Epithelial cell of esophagus (primary cell): ENCODE measurements at places on chromosomes 5 and 9.
A peak's percentile ranks its signal among the peaks of the same experiment; 100 is the strongest.

- peak; percentile 82 for DNase-seq
Observed at GRCh38 chr9:5186416-5187169, 1.2 kb upstream of the INSL6 start.

- no peak for DNase-seq
Observed at GRCh38 chr5:115109356-115109755, 60.4 kb downstream of the TRIM36 start.

GRCh38 chr9:95715868-95716435 lies 159.5 kb upstream of the ERCC6L2 start:
- no peak for DNase-seq

DNA sequence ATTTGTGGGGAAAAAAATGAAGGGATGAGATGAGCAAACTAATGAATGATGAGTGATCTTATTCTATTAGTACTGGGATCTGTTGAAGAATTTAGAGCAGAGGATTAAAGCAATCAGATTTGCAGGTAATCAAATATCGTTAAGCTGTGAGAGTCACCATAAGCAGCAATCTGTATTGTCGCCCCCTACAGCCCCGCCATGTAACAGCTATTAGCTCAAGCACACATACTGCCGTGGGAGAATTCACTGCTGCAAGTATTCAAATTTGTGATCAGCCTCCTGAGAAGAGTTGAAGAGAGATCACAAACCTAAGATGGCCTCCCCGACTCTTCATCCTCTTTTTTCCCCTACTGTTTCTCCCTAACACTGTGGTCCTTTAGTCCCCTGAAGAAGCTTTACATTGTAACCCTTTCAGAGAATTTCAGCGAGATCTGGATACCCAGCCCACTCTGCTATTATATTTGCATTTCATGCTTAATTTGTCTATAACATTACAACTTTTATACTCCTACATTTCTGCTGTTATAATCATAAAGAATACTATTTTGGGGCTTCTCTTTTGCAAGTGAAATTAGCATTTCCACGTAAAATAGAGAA lies 28.5 kb upstream of the PHF24 start:
- peak; percentile 53 for DNase-seq

DNA sequence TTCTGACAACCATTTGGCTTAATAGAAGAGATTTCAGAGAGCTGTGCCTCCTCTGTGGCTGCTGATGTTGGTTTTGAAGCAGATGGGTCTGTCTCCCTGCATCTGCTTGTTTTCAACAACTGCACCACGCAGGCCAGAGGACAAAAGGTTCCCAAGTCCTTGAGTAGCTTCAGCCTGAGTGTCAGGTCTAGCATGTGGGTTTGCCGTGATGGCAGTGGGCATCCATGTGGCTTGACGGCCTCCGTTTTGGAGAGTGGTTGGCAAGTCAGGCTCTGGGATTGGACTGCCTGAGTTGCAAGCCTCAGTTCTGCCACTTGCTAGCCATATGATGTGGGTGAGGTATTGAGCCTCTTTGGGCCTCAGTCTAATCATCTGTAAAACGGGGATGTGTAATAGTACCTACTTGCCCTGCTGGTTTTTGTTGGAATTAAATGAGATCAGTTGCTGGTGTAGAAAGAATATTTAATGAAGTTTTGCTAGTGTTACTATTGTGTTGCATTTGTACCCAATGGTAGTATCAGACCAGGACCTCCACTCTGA lies 119.8 kb upstream of the CPEB4 start:
- no peak for DNase-seq

DNA sequence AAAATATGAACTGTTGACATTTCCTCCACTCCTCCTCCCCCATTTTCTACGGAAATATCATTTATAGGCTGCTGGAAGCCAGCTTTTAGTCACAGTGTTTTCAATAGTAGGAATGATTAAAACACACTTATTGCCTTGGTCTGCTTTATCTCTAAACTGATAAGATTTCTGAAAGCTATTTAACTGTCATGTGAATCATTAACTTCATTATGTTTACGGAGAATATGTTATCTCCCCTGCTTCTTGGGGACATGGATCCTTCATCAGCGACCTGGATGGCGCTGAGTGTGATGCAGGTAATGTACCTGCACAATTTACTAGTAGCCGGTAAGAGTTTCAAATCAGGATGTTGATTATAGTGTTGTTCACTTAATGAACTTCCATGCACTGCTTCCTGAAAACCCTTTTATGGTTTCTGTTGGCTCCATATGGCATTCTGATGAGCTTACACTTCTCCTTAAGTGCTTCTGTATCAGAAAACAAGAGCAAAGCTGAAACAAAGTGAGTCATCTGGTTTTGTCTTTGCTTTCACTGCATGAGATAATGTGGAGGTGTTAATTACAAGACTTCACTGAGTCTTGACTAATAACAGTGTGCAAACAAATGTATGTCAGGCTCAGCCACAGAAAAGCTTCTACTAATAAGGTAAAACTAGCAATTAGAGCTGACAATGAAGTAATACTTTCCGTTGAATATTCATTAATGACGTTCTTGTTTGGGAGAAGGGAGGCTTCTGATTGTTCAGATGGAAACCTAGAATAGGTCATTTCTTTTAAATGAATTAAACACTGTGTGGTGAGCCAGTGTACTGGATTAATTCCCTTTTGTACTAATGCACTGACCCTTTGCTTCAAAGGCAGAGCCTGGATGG lies 162.4 kb upstream of the ZNF608 start:
- DNase-seq = peak; percentile 93

DNA sequence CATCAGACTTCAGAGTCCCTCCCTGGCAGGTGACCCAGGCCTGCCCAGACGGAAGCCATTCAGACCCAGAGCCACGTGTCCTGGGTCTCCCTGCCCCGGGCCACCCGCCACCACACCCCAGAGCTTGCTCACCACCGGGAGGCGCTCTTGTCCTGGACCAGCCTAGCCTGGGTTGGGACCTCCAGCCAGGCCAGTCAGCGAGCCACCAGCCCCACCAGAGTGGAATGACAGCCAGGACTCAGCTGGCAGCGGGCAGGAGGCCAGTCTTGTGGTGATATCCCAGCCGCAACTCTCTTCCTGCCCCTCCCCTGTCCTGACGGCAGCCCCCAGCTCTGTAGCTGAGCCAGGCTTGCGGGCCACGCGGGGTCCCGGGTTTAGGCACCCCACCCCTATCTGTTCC lies 1.7 kb upstream of the PTGDS start:
- DNase-seq = no peak

DNA sequence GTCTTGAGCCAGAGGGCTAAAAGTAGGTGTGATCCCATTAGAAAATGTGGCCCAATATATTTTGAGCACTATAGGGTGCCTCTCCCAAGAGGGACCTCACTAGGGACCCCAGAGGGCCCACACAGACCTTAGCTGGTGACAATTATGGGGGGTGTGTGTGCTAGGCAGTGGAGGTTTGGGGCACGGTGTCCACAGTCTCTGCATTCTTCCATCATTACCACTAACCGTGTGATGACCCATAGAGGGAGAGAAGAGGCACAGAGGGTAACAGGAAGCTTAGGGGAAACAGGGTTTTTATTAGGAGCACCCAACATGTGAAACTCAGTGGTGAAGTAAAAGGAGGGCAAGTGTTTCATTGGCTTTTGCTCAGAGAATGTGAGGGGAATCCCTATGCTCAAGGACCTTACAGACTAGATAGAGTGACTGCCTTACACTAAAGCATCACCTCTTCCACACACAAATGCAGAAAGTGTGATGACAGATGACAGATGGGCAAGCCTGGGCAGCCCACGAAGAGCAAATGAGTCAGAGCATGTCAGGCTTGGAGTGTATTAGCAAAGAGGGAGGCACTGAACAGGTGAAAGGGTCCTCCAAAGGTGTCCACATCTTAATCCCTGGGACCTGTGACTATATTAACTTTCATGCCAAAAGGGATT lies 2.5 kb upstream of the ACTL7A start:
- peak; percentile 94 for DNase-seq

GRCh38 chr5:15938186-15938585 lies 241.4 kb downstream of the MARCHF11 start:
- no peak for DNase-seq

- DNase-seq = no peak
Observed at GRCh38 chr5:169344629-169345028, 43.7 kb upstream of the SLIT3 start.

GRCh38 chr9:77224746-77225312 lies 47.5 kb downstream of the VPS13A start:
- DNase-seq = peak; percentile 49

DNA sequence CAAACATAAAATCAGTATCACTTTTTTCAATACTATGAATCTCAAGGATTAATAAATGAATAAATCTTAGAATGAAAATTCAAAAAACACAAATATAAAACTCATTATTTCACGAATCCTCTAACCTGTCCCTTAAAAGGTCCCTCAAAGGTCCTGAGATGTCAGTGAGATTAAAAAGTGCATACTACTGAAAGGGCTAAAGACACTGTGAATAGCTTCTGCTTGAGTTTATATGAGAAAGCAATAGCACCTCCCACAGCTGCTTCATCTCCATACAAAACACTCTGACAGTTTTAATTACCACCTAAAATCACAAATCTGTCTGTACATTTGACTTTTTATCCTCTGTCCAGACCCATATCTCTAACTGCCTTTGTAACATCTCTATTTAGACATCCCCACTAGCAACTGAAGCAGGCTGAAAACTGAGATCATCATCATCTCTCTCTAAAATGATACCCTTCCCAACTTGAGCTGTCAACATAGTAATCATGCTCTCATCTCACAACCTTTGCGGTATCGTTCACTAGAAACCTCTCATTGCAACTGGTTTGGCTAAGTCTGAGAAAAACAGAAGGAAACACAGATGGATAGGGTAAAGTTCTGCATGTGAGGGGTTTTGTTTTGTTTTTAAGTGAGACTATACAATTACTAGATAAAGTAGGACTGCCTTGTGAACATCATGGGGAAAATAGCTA lies 56.3 kb downstream of the TBCA start:
- no peak for DNase-seq

- DNase-seq = peak; percentile 59
Observed at GRCh38 chr9:84701801-84702200, 32.3 kb downstream of the NTRK2 start.

DNA sequence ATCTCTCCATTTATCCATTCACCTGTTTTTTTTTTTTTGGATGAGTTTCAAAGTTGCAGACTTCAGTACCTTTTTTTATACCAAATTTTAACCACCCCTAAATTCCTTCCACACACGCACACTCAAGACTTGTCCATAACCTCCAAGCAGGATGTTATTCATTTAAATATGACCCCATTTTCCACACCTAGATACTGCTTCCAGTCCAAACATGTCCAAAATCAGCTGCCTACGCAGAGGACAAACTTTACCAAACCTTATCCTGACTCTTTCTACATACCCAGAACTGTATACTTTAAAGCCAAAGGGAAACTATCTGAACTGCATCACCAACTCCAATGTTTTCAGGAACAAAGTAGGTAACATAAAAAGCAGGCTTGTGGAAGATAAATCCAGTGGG lies 36.0 kb upstream of the FYB1 start:
- DNase-seq = peak; percentile 93

- DNase-seq = peak; percentile 50
Observed at GRCh38 chr9:6106711-6107339, 91.4 kb upstream of the RANBP6 start.

GRCh38 chr5:126811515-126812198 lies 34.7 kb downstream of the LMNB1 start:
- DNase-seq = peak; percentile 41
